ENCODE measurements at places on chromosomes 1 and 21.

GRCh38 chr21:36035381-36035791 lies 24.9 kb downstream of the SETD4 start:
- DNase-seq: no peak

DNA sequence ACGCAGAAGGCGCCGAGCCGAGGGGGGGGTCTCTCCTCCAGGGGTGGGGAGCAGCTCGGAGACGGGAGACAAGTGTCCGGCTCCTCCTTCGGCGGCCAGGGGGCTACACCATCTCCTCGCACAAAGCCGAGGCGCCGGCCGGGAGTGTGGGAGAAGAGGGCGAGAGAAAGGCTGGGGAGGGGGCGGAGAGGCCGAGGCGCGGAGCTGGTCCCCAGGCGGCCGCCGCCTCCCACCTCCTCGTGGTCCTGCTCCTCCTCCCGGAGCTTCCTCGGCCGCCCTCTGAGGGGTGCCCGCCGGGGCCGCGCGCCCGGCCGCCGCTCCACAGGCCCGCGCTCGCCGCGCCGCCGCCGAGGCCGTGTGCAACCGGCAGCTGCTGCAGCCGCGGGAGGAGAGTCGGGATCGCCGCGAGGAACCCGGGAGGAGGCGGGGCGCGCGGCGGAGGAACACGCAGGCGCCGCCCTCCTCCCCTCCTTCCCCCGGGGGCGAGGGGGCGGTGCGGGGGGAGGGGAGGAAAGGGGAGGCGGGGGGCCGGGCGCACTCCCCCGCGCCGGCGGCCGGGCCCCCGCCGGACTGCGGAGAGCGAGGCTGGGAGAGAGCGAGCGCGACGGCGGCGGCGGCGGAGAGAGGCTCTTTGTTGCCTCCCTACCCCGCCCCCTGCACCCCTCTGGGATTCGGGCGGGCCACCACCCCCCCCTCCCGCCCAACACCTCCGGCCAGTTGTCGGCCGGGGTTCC lies at the start of gene ENAH:
Gene ENAH, minus strand, starts transcription at position 395 of the 734 bp plus-strand sequence. CDS start 433 bp downstream, outside the sequence.
- DNase-seq: peak; percentile 28

DNA sequence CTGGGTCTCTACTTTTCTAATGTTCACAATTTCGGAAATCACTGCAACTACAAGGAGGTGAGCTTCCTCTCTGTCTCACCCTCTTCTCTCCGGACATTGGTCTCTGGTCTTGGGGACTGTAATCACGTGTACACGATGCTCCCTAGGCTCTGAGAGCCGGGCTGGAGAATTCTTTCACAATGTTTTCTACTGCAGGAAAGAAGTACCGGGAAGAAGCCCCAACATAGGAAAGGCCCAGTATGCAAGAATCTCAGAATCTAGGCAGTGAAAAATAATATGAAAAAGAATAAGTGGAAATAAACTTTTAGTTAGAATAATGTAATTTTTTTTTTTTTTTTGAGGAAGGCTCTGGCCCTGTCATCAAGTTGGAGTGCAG lies 13.5 kb upstream of the HJV start:
- DNase-seq: no peak

GRCh38 chr1:21879928-21880618 lies 57.0 kb downstream of the HSPG2 start:
- no peak for DNase-seq

DNA sequence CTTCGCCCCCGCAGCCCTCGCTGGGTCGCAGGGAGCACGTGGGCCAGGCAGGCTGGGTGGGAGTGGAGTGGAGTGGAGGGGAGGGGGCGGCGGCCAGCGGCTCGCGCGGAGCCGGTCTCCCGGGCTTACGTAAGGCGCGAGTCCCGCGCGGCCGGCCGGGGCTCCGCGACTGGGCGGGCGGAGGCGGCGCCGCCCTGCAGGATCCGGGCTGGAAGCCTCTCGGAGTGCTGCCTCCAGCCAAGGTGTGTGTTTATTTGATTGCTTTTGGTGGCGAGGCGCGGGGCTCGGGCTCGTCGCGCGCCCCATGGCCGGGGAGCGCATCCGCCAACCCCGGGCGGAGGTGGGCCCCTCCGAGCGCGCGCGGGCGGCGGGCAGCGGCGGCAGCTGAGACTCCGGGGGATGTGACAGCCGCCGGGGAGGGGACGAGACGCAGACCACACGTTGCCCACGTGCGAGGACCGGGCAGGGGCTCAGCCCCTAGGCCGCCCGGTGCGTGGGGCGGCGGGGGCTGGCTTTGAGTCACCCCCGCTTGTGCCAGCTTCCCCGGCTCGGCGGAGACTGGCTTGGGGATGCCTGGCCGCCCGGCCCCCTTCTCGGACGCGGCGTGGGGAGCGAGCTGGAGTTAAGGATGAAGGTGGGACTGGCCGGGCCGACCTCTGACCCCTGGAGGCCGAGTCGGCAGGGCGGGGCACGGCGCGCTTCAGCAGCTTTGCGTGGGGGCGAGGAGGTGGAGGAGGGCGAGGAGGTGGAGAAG lies 402 bp upstream of the AK4 start:
- DNase-seq: peak; percentile 11
